ENCODE measurements at places on chromosomes 2 and 18.
A peak's percentile ranks its signal among the peaks of the same experiment; 100 is the strongest.

DNA sequence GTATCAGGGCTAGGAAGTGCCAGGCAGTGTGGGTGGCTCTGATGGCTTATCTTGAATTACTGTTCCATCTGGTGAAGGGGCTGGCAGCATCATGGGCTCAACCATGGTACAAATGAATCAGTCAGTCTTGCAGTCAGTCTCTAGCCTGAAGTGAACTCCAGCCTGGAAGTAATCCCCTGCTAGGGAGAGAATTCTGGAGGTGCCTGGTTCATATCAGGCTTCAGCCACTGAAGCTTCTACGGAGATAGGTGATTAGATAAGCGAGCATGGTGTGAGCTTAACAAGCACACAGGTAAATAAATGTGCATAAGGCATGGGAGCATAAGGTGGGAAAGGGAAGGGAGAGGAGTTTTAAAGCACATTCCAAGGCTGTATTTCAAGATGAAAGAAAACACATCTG is 541.7 kb downstream of the MBD2 start:
- DNase-seq = no peak

DNA sequence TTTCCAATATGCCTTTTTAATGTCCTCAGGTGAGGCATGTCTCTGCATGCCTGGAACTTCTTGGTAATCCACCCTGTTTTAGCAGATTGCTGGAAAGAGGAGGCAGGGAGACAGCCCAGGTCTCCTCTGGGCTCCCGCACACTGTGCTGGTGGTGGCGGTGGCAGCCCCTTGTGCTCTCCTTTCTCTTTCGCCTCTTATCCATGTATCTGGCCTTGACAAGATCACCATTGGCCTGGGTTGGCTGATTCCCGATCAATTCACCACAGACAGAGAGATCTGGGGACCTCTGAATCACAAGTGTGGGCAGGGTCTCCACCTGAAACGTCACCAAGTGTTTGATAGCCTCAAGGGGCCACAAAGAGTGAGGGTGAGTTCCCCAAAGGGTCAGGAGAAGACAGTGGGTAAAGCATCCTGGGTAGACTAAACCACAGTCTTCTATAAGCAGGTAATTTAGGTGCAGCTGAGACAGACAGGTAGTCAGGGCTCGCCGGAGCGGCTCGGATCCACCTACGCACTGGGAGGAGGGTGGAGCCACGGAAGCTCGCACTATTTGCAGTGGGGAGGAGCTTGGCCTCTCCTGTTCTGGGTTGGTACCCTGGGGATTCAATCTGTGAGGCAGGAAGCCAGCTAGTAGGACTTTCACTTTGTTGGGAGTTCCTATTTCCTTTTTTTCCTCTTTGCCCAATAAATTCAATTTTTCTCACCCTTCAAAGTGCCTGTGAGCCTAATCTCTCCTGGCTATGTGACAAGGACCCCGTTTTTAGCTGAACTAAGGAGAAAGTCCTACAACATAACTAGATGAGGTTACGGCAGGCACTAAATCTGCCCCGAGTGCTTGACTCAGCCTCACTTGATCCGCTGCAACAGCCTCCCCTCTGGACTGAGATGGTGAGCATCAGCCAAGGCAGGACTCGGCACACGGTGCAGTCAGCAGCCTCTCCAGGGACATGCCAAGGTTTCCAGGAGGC is 57.6 kb downstream of the SLC4A3 start:
- DNase-seq = peak; percentile 36

- DNase-seq = no peak
Measured at GRCh38 chr2:173983391-173983871, 18.3 kb upstream of the SP3 start.

DNA sequence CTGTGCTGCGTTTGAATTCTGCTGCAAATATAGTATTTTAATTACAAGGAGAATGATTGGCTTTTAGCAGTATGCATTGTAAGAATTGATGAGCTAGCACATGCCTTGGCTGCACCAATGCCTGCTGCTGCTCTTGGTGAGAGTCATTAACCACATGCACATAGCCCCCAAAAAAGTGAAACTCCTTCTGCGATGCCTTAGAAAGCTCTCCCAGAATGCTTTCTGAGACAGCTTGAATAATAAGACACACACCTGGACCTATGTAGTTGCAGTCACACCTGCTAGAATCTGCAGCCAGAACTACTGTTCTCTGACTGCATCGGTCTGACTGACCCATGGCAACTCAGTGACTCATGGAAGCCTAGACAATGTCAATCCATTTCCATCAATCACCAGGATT is 170.1 kb upstream of the DDX18 start:
- no peak for DNase-seq

DNA sequence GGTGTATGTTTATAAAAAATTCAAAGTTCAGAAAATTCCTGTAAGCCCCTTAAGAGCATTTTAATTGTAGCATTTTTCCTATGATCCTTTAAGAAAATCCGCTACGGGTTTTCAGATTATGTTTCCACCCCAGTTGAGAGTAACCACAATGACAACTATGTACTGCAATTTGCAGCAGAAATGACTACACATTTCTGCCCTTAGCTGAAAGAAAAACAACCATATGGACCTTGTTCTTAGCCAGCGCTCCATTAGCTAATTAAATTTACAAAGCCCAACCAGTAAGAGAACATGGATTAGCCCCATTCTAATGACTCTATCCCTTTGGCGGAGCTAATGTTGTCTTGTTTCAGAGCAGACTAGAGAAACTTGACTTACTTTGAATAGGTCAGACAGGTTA is 247.6 kb downstream of the SLC8A1 start:
- peak; percentile 49 for DNase-seq

- no peak for DNase-seq
Measured at GRCh38 chr2:72719416-72719815, 106.4 kb downstream of the EXOC6B start.

DNA sequence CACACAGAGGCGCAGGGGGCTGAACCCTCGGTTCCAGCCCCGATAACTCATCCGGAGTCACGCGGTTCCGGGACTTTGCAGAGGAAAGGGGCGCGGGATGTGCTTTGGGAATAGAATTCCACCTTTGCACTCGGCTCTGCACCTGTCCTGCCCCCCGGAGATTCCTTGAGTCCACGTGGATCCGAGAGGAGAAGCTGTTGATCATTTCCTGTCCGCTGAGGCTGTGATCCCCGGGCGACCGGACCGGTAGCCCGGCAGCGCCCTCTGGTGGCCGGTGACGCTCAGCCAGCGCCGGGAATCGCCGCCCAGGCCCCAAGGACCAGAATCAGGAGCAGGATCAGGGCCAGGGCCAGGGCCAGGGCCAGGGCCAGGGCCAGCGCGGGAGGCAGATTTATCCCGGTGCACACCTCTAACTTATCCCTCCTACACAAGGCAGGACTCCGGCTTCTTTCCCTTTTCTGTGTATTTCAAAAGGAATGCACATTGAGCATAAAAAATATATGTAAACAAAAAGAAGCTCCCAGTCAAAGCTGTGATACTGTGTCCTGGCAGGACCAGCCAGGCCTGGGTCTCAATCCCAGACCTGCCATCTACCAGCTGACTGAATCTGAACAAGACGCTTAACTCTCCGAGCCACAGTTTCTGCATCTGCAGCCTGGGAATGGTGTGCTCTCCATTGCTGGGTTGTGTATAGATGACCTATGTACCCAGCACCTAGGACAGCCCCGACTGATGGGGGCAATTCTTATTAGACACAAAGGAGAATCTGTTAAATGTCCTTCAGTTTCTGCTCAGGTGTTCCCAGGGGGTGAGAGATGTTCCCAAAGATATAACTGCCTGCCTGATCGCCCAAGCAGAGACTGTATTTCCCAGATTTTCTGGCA is 8.5 kb upstream of the SPATA3 start:
- DNase-seq = peak; percentile 80

DNA sequence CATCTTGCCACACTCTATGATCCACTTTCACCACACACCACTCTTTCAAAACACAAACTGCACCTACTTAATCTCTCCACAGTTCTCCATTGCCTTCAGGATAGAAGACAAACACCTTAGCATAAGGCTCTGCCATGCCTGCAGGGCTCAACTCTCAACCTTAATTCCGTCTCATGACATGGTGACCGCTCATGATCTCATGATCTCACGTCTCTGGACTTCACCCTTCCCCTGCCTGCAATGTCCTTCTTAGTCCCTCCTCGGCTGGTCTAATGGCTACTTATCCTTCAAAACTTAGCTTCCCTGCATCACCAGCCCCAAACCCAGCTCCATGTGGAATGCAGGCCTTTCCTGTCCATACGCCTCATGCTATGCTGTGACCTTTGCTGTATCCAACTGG is 85.3 kb downstream of the ACVR1 start:
- no peak for DNase-seq

DNA sequence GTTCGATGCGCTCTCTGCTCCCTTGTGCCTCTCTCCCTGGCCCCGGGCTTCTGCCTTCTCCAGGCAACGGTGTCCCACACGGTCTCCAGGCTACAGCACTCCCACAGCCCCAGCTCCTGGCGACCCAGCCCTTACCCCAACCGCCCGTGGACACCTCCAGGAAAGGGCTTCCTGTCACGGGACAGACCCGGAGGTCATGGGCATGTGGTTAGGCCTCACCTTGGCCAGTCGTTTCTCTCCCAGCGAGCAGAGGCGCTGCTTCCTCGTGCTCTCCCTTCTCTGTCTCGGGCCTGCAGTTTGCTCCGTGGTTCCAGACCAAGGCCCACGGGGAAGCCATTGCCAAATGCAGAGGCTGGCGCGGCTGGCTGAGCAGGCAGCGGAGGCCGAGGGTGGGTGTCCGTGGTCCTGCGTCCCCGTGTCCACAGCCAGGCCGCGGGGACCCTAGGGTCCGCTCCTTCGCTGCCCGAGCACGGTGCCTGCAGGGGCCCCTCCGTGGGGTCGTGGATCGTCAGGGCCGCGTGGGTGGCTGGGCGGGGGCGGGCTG is 61.0 kb upstream of the IL1RL1 start:
- no peak for DNase-seq

DNA sequence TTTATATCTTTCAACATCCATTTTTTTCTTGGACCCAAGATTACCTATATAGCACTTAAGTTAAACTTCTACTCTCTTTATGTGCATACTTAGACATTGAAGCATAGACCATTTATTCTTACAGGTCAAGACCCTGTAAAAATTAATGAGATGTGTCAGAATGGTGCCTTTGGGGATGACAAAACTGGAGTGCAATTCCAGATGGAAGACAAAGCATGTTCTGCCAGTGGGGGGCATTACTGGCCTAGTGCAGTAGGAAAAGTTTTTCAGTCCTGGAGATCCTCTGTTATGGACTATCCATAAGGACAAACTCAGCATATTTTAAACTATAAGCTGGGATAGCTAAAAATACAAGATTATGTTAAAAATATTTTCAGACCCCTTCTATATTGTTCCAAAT is 57.8 kb upstream of the MMADHC start:
- DNase-seq = no peak

GRCh38 chr2:182625814-182626213 is 90.2 kb upstream of the DNAJC10 start:
- no peak for DNase-seq

GRCh38 chr2:170968205-170969003 is 39.4 kb downstream of the GORASP2 start:
- DNase-seq = no peak

DNA sequence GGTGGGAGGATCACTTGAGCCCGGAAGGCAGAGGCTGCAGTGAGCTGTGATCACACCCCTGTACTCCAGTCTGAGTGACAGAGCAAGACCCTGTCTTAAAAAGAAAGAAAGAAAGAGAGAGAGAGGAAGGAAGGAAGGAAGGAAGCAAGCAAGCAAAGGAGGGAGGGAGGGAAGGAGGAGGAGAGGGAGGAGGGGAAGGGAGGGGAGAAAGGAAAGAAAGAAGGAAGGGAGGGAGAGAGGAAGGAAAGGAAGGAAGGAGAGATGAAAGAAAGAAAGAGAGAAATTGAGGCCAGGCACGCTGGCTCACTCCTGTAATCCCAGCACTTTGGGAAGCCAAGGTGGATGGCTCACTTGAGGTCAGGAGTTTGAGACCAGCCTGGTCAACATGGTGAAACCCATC is 2.3 kb upstream of the NCKAP1 start:
- DNase-seq = no peak

- no peak for DNase-seq
Measured at GRCh38 chr2:12261986-12262680, 454.6 kb upstream of the TRIB2 start.

- DNase-seq = no peak
Measured at GRCh38 chr2:32688541-32688940, 60.7 kb downstream of the TTC27 start.

GRCh38 chr2:134153294-134153880 is 100.5 kb upstream of the MGAT5 start:
- peak; percentile 48 for DNase-seq
